ENCODE measurements at places on chromosomes 7 and 10.

- DNase-seq, result no peak
These were observed 41.3 kb upstream of the HPSE2 start for GRCh38 chr10:99276848-99277486.

DNA sequence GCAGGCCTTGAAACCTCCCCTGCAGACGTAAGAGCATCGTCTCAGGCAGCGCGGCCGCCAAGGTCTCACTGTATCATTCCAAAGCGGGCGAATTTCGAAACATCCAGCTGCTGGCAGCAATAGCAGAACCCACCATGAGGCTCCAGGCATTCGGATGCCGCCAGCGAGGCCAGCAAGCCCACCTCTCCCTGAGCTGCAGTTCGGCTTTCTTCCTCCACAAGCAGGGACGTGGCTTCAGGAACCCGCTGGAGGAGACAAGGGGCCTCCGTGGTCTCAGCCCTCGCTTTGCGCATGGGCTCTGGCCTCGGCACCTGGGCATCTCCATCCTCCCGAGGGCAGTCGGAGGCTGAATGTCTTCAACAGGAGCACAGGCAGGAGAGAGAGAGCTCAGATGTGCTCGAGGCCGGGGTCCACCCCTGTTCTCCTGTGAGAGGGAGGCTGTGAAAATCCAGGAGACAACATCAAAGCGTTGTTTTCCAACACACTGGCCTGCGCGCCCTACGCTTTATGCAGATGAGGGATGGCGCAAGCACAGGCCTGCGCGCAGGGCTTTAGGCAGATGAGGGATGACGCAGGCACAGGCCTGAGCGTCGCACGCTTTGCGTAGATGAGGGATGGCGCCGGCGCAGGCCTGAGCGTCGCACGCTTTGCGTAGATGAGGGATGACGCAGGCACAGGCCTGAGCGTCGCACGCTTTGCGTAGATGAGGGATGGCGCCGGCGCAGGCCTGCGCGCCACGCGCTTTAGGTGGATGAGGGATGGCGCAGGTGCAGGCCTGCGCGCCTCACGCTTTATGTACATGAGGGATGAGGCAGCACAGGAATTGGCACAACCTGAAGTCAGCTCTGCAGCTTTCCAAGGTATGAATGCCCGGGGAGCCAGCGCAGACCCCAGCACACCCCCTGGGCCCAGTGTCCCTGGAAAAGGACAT, 103.2 kb downstream of the WDR37 start:
- no peak for DNase-seq

GRCh38 chr10:60661637-60662036, 116.6 kb upstream of the CDK1 start:
- DNase-seq, result no peak

- no peak for DNase-seq
These were observed 43.3 kb upstream of the BTRC start for GRCh38 chr10:101310529-101311184.

DNA sequence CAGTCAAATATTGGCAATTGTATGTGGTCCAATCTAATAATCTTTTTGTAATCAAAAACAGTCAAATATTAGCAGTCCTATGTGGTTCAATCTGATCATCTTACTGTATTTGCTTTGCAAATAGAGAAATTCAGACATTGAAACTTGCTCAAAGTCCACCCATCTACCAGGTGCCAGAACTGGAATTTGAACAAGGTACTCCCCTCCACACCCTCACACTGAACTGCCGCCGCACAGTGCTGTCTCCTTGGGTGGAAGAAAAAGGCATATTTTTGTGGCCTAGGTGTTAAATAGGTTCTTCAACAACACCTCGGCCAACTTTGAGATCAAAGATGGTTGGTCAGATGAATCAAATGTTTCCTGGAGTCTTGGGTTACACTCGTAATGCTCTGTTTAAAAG, 544.2 kb upstream of the GALNT17 start:
- no peak for DNase-seq

- no peak for DNase-seq
These were observed 66.9 kb upstream of the ARHGAP21 start for GRCh38 chr10:24790599-24790998.

- DNase-seq, result no peak
These were observed 271.9 kb upstream of the MKI67 start for GRCh38 chr10:128398118-128398517.

GRCh38 chr7:129889133-129889844, 63.5 kb downstream of the UBE2H start:
- DNase-seq, result no peak

DNA sequence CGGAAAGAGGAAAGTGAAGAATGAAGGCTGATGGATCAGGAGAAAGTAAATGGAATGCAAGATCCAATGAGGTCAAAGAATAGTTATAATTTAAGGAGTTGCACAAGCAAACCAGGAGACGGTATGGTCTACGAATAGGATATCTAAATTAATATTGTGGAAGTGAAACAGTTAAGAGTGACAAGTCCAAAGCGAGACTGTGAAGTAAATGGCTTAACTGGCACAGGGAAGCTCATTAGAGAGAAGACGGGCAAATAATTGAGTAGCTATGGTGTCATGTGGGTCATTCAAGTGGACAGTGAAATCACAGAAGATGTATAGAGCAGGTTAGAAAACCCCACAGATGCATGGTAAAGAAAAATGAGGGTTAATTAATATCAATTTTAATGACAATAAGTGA, 3.2 kb downstream of the CYP51A1 start:
- no peak for DNase-seq

DNA sequence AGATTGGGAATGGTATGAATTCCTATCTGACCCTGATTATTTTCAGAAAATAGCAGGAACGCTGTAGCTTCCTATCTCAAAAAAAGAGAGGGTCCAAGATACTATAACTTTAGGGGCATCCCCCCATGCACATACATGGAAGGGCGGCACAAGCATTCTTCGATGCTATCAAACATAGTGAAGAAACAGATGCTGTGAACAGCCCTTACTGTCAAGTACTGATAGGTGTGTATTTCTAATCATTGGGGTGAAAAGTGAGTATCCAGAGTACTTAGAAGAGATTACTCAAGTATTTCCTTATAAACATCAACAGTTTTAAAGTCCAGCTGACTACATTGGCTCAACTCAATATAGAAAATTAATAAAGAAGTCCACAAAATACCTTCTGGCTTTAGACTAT, 17.0 kb upstream of the NUP42 start:
- DNase-seq, result no peak

DNA sequence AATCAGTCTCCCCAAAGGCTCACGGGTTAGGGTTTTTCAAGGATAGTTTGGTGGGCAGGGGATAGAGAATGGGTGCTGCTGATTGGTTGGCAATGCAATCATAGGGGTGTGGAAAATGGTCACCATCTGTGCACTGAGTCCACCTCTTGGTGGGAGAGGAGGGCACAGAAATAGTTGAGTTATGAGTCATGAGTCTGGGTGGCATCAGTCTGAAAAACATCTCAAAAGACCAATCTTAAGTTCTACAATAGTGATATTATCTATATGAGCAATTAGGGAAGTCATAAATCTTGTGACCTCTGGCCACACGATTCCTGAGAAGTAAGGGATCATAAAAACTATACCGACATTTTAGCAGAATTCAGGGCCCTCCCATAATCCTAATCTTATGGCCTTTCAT, 62.7 kb downstream of the LGI1 start:
- DNase-seq, result no peak

DNA sequence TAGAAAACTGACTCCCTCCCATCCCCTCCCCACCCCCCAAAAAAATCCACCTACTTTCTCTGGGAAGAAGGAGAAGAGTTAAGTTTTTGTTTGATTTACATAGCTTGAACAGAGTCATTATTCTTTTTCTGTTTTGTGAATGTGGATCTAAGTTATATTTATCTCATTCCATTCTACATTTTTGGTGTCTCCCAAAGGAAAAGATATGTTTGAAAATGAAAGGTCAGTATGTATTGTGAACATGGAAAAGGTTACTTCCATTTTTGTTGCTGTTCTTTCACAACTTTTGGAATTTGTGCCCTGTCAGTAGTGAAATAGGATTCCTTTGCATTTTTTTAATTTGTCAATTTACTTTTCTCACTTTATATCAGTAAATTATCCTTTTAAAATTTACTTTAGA, 547.9 kb downstream of the SUGCT start:
- no peak for DNase-seq

GRCh38 chr10:6916601-6917000, 336.5 kb upstream of the PRKCQ start:
- DNase-seq, result no peak

GRCh38 chr10:62745581-62745980, 58.9 kb upstream of the ADO start:
- no peak for DNase-seq

DNA sequence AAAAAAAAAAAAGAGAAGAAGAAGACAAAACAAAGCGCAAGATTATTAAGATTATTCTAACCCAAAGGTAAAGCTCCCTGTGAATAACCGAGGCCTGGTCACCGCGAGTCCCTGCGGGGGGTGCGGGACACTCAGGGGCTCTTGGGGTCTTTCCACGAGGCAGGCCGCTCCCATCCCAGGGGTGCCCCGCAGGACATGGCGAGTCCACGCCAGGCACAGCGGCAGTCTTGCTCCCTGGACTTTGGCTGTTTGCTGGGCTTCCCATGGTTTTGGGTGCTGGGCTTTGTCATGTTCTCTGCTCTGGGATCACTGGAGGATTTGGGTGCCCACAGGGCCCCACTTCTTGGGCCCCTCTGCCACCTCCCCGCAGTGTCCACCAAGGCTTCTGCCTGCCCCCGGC, 137.4 kb upstream of the TCERG1L start:
- no peak for DNase-seq

DNA sequence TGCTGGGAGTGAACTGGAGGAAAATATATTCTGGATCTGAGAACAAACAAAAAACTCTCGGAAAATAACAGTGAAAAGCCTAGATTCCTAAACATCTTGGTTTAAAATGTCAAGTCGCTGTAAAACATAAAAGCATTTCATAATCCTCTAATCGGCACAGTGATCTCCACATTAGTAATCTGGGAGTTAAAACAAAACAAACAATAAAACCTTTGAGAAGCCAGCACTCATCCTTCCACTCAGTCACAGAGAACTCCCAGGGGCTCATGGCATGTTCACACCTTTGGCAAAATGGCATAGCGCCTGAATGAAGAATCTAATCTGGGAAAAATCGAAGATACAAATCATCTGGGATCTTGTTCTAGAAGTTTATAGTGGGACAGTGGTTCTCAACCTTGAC, 24.1 kb upstream of the HPS1 start:
- DNase-seq, result no peak

GRCh38 chr10:6201516-6201975, 1.2 kb upstream of the PFKFB3 start:
- DNase-seq, result no peak

- no peak for DNase-seq
These were observed 114.1 kb upstream of the CELF2 start for GRCh38 chr10:10903620-10904019.

- peak; percentile 66 for DNase-seq
These were observed 287.1 kb upstream of the C7orf33 start for GRCh38 chr7:148303295-148304082.

- DNase-seq, result no peak
These were observed 395.1 kb upstream of the ANKRD30A start for GRCh38 chr10:36730316-36730715.

- DNase-seq, result no peak
These were observed 59.2 kb upstream of the ANTXRL start for GRCh38 chr10:46227571-46227935.

DNA sequence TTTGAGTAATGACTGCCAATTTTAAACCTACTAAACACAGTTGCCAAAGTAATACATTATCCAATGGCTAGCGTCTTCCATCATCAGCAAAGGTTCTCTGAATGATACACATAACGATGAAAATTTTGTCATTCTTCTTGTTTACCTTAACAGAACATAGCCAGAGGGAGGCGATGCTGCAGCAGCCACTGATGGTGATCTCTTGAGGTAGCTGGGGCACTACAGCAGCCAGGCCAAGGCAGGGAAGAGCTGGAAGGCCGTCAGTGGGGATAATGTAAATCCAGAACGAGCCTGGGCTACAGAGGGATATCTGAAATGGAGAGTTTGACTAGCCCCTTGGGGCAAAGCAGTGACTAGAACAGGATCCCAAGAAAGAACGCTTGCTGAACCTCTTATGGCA, 38.8 kb downstream of the PRPS1L1 start:
- no peak for DNase-seq

- DNase-seq, result no peak
These were observed 18.4 kb upstream of the STEAP2 start for GRCh38 chr7:90192876-90193750.

DNA sequence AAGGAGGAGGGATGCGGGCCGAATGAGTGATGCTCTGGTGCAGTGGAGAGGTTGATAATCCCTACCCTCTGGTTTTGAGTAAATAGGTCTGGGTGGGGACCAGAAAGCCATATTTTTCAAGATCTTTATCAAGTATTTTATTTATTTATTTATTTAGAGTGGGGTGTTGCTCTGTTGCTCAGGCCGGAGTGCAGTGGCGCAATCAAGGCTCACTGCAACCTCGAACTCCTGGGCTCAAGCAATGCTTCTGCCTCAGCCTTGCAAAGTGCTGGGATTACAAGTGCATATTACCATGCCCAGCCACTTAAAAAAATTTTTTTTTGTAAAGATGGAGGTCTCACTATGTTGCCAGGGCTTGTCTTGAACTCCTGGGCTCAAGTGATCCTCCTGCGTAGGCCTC, 21.6 kb downstream of the SVIL start:
- no peak for DNase-seq

- DNase-seq, result no peak
These were observed 98.5 kb downstream of the ST7 start for GRCh38 chr7:117051808-117052207.

DNA sequence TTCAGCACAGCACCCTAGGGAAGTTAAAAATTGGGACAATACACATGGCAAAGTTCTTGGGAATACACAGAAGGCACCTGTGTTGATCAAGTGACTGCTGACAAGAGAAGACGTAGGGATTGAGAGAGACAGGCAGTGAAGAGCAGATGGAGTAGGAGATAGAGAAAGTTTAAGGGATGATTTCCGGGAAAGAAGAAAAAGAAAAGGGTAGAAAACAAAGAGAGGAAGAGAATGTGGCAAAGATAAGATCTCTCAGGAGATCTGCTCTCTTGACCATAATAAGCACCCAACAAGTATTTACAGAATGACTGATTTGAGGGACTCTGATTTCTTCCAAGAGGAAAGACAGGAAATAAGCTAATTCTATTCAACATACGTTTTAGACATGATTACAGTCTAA, 15.1 kb upstream of the RALA start:
- no peak for DNase-seq

- no peak for DNase-seq
These were observed 98.1 kb upstream of the NAMPT start for GRCh38 chr7:106382929-106383328.

- no peak for DNase-seq
These were observed 21.5 kb downstream of the CTAGE6 start for GRCh38 chr7:143735962-143736361.

- no peak for DNase-seq
These were observed 52.6 kb upstream of the ST8SIA6 start for GRCh38 chr10:17506856-17507471.

- no peak for DNase-seq
These were observed 962 bp upstream of the SLC26A4 start for GRCh38 chr7:107659666-107660065.

GRCh38 chr10:58400609-58401008, 15.4 kb downstream of the TFAM start:
- no peak for DNase-seq

- DNase-seq, result no peak
These were observed 16.8 kb downstream of the VSIR start for GRCh38 chr10:71756311-71757191.

GRCh38 chr7:44193011-44193802, 4.0 kb upstream of the GCK start:
- DNase-seq, result no peak
